SW 1271 (cell line): ENCODE measurements at places on chromosomes 5 and 9.

DNA sequence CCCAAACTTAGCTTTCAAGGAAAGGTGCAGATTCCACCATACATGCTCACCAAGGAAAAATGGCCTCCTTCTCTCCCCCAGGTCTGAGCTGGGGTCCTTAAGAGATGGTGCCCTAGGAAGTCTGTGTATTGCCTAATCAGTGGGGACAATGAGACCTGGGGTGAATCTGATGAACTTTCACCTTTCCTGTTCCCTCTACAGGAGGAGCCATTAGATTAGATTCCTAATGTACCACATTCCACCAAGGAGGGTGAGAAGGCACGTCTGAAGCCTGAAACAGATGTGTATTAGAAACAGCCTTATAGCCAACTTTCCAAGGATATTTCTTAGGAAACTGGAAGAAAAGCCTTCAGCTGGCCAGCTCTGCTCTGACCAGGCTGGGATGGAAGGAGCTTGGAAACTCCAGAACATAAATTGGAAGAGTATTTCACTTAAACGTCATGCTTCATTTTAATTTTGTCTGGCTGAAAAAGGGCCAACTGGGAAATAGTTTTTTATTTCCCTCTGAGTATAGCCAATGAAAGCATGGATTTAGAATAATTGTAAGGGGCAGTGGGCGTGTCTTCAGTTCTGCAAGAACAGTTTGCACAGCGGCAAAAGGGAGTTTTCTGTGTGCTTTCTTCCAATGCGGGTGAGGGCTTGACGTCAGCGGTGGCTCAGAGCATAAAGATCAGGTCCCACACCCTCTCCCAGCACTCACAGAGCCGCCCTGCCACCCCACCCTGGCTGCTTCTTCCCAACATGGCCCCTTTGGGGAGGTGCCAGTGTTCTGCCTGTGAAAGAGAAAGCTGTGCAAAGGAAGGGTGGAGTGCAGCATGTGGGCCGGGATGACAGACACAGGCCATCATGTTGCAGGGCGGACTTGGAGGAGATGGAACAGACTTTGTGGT lies 210.9 kb downstream of the ESM1 start:
- DNase-seq: no peak

DNA sequence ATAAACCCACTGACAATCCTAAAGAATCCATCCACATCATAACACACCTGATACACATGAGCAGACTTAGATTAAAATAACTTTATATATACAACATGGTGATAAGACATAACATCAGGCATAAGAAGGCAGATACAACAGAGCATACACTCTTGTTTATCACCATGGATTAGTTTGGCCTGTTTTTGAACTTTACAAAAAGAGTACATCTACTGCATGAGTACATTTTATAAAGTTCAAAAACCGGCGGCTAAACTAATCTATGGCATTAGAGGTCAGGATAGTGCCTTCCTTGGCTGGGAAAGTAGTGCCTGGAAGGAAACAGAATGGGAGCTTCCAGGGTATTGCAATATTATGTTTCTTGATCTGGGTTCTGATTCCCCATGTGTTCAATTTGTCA lies 15.1 kb downstream of the RICTOR start:
- DNase-seq: no peak

GRCh38 chr9:129208207-129209032 lies 30.4 kb upstream of the IER5L start:
- no peak for DNase-seq

DNA sequence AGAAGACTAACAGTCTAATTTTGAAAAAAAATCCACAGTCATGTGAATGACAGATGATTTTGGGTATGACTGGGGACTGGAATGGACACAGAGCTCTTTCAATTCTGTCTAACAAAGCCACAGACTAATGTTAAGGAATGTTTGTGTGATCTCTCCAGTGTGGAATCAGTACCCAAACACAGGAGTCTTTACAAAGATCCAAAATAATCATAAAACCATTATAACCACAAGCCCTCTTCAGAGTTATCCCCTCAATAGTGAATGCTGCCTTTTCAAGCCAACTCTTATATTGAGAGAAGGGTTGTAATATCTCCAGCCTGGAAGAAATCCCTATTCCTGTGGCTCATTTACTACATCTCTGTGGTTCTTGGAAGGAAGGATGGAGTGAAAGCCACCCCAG lies 552.0 kb upstream of the CLINT1 start:
- no peak for DNase-seq

DNA sequence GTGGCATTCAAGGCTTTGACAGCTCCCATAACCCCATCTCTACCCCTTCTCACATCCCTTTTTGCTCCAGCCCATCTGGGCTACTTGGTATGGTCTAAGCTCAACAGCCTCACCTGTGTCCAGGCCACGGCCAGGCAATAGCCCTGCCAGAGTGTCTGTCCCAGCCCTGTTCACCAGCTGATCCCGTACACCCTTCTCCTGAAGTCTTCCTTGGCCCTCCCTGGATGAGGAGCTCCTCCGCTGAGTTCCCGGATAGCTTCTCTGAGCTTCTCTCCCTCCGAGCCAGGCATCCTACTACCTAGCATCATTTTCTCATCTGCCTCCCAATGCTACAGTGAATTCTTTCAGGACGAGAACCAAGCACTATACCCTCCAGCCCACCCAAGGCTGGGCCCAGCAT lies 208.2 kb downstream of the DAB2IP start:
- no peak for DNase-seq

DNA sequence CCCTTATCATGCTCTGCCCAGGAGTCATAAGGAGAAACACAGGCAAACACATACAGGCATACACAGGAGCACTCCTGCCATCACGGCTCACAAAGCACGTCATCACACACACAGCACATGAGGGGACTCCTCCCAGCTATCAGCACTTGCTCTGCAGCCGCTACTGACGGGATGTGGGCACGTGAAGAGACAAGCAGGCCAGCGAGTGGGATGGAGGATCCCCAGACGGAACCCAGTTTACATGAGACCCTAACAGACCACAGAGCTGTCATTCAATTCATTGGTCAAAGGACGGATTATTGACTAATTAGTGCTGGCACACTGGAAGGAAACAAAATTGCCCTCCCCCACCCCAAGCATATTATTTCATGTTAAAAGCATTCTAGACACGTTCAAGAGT lies 53.6 kb downstream of the SEMA4D start:
- DNase-seq: no peak

DNA sequence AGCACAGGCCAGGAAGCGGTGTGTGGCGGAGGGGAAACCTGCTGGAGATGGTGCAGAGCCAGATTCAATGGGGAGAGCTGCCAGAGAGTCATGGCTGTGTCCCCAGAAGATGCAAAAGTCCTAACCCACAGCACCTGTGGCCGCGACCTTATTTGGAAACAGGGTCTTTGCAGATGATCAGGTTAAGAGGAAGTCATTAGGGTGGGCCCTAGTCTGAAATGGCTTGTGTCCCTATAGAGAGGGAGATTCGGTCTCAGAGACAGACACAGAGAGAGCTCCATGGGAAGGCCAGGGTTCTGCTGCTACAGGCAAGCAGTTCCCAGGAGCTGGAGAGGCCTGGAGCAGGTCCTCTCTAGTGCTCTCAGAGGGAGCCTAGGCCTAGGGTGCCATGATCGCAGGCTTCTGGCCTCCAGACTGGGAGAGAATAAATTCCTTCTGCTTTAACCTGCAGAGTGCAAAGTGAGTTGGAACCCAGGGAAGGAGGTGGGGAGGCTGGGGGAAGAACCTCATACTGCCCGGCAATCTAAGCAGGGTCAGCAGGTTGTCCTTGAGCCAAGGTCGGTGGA lies 1.9 kb upstream of the LPCAT1 start:
- DNase-seq: no peak
